Activated naive CD8-positive, alpha-beta T cell treated with anti-CD3 and anti-CD28 coated beads for 36 hours (primary cell): ENCODE measurements at places on chromosomes 5 and 9.

GRCh38 chr9:85483208-85483607 lies 258.5 kb downstream of the AGTPBP1 start:
- no peak for DNase-seq

DNA sequence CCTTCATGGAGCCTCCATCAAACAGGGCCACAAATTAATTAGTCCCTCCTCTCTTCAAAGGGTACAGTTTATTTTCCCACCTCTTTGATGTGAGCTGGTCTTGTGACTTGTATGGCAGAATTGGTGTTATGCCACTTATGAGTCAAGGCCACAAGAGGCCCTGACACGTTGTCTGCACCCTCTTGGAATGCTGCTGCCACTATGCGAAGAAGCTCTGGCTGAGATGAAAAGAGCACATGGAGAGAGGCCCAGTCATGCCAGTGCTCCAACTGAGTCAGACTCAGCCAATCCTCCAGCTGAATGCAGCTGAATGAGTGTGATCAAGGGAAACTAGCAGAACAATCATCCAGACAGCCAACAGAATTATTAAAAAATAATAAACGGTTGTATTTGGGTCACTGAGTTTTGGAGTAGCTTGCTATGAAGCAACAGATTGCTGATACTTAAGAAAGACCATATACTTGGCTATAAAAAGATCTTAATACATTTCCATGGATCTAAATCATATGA lies 128.3 kb downstream of the MARCHF11 start:
- DNase-seq: no peak

DNA sequence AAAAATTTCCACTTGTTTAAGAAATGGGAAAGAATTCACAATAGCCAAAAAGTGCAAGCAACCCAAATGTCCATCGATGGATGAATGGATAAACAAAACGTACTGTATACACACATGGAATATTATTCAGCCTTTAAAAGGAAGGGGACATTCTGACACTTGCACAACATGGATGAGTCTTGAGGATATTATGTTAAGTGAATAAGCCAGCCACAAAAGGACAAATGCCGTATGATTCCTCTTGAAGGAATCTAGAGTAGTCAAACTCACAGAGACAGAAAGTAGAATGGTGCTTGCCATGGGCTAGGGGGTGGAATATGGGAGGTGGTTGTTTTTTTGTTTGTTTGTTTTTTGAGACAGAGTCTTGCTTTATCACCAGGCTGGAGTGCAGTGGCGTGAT lies 3.8 kb upstream of the ATP6V0E1 start:
- DNase-seq: no peak

DNA sequence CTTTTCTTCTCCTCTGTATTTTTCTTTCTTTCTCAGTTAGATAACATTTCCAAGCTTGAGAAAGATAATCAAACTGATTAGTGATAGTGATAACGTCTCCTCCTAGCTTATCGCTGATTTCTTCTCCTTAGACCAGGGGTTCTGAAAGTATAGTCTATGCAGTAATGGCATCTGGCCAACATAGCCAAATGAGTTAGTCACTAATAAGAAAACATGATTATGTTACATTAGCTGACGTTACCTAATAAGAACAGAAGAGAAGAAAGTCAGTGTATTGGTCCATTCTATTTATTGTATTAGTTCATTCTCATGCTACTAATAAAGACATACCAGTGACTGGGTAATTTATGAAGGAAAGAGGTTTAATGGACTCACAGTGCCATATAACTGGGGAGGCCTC lies 111.2 kb downstream of the STRBP start:
- DNase-seq: no peak

GRCh38 chr9:89185980-89186379 lies 7.4 kb upstream of the SHC3 start:
- DNase-seq: no peak

DNA sequence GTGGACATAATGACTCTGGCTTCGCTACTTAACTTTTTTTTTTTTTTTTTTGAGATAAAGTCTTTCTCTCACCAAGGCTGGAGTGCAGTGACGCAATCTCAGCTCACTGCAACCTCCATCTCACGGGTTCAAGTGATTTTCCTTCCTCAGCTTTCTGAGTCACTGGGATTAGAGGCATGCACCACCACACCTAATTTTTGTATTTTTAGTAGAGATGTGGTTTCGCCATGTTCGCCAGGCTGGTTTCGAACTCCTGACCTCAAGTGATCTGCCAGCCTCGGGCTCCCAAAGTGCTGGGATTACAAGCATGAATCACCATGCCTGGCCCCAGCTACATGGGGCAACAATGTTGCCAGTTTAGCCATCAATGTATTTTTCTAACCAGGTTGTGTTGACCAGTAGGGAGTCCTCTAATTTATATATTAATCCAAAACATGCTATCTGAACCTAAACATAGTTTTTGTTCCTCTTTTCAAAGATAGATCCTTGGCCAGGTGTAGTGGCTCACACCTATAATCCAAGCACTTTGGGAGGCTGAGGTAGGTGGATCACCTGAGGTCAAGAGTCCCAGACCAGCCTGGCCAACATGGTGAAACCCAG lies 120.3 kb upstream of the LHFPL2 start:
- DNase-seq: no peak

- no peak for DNase-seq
Measured at GRCh38 chr5:53386341-53386740, 94.1 kb upstream of the FST start.

- no peak for DNase-seq
Measured at GRCh38 chr5:11557063-11557462, 347.2 kb downstream of the CTNND2 start.

GRCh38 chr9:96022445-96023051 lies 147.1 kb downstream of the ERCC6L2 start:
- DNase-seq: peak; percentile 73

DNA sequence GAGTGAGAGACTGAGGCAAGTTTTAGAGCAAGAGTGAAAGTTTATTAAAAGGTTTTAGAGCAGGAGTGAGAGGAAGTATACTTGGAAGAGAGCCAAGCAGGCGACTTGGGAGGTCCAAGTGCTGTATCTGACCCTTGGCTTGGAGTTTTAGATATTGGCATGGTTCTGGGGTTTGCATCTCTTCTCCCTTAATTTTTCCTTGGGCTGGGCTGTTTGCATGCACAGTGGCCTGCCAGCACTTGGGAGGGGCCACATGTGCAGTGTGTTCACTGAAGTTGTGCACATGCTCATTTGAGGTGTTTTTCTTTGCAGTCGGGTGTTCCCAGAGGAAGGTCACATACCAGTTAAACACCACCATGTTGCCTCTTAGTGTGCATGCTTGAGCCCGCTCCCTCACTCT lies 464.1 kb downstream of the DMRT2 start:
- no peak for DNase-seq

- DNase-seq: no peak
Measured at GRCh38 chr9:76620996-76621395, 143.2 kb upstream of the PCA3 start.

DNA sequence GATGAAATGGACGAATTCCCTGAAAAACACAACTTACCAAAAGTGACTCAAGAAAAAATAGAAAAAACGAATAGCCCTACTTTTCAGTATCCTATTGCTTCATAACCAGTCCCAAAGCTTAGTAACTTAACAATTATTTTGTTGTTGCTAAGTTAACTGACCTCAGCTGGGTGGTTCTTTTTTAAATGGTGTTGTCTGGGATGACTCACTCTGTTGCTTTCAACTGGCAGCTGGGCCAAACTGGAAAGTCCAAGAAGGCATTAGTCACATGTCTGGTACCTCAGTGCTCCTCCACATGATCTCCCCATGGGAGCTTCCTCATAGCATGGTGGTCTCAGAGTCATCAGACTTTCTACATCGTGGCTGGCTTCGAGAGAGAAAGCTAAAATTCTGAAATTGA lies 47.8 kb upstream of the ADAMTS2 start:
- no peak for DNase-seq

GRCh38 chr5:133797167-133797566 lies 171.3 kb downstream of the C5orf15 start:
- DNase-seq: no peak

DNA sequence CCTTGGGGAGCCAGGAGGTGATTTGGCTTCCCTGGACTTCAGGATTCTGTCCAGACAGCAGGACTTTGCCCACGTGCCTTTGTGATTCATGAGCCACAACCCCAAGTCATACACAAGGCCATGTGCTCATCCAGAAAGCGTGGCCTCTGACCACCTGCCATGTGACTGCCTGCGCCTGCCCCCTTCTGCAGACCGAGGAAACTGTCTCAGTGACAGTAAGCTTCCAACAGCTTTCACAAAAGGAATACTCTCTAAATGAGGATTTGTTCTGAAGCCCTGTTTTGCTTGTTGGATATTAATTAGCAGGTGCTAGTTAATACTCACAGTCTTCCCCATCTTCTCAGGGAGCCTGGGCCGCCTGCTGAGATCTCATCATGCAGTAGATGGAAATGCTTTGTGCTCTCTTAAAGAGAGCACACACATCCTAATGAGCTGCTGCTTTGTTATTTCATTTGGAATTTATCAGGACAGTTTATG lies 36.9 kb upstream of the ANGPTL2 start:
- no peak for DNase-seq

GRCh38 chr9:83209188-83209731 lies 146.3 kb upstream of the RASEF start:
- DNase-seq: no peak

DNA sequence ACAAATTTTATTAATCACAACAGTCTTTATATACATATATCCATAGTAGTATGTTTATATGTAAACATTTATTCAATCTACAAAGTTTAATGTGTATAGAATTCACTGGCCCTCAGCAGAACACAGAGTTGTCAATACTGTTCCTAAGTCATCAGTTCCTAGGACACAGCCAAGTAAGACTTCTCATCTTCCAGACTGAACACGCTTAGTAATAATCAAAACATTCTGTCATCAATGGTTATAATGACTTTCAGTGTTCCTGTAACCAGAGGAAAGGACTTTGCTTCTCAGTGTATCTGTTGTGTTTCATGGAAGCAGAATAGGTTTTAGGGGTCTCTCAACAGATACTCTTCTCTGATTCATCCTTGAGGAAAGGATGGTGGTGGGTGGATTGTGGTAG lies 82.2 kb downstream of the SMIM23 start:
- DNase-seq: no peak

DNA sequence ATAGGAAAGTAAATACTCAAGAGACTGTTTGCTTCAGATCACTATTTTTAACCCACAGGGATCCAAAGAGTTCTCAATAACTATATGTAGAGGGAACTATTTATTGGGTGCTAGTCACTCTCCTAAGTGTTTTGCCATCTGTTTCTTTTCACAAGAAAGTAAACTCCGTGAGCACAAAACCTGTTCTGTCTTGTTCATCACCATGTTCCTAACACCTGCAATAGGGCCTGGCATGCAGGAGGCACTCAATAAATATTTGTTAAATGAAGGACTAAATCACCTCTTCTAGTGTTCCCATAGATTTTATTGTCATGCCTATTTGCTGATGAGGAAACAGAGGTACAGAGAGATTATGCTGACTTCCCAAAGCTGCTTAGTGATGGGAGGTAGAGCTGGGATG lies 118.2 kb downstream of the VCAN start:
- no peak for DNase-seq

- no peak for DNase-seq
Measured at GRCh38 chr5:139470821-139471300, at the start of gene SMIM33. Gene SMIM33, plus strand, starts transcription at chr5:139471004. Its CDS starts 118 bp downstream, at chr5:139471122.

GRCh38 chr9:23829580-23830475 lies 3.8 kb upstream of the ELAVL2 start:
- no peak for DNase-seq

- no peak for DNase-seq
Measured at GRCh38 chr5:137733006-137733405, 2.9 kb downstream of the KLHL3 start.

DNA sequence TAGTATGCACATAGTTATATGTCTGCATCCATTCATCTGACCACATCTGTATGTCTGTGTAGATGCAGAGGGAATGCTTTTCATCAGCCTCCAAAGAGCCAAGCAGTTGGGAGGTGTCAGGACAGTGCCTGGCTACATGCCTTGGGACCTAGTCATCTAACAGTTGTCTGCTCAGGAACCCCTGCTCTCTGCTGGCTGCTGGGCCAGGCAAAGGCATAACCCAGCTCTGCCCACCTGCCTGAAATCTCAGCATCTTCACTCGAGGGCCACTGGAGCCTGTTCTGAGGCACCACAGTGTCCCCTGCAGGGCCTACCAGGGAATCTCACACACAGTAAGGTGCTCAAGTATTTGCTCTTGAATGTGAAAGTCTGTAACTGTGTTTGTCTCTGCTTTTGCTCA lies 3.7 kb downstream of the C9orf50 start:
- no peak for DNase-seq

- no peak for DNase-seq
Measured at GRCh38 chr5:60395712-60396329, 304.1 kb downstream of the DEPDC1B start.

- no peak for DNase-seq
Measured at GRCh38 chr9:119368681-119369581, at the start of gene BRINP1. Gene BRINP1, minus strand, starts transcription at chr9:119369435. Its CDS starts 56,080 bp downstream, at chr9:119313355.

- DNase-seq: no peak
Measured at GRCh38 chr5:22835686-22836085, 17.5 kb downstream of the CDH12 start.

DNA sequence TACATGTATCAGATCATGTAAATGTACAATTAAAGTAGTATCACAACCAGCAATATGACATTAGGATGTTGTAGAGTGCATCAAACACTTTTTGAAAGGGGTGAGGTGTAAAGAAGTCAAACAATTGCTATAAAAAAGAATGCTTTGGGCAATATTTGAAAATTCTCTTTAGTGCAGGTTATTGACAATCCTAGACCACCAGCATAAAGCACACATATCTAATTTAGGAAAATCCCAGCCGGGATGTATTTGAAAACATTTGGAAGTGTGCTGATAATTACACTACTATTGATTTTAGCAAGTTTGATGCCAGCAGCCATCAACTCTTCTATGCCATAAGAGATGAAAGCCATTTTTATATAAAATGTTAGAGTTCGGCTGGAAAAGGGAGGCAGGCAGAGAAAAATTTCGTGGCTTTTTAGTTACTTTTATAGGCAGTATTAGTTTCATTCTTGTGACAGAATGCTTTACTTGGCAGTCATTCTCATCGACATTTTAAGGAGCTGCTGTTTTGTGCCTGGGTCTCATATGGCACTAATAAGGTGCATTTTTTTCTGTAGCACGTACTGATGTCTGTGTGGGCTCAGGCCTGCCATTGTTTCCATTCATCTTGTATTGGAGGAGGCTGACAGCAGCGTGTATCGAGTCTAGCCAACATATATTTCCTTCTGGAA lies 285.7 kb downstream of the AOPEP start:
- DNase-seq: no peak

- DNase-seq: no peak
Measured at GRCh38 chr5:53479045-53479589, 1.3 kb upstream of the FST start.

DNA sequence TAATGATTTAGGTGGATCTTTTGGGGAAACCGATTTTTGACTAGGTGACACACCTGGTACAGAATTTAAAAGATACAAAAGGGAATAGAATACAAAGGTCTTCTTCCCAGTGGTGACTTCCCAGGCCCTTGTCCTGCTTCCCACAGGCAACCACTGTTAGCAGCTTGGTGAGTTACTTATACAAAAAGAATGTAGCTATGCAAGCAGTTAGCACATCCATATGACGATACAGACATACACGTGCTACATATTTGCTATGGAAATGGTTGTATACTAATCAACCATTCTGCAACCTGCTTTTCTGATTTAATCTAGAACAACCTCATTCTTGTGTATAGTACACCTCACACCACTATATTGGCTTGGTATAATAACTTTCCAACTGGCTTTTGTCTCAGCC lies 51.0 kb downstream of the OTULIN start:
- DNase-seq: no peak
